ENCODE measurements at places on chromosomes 6 and 20.

DNA sequence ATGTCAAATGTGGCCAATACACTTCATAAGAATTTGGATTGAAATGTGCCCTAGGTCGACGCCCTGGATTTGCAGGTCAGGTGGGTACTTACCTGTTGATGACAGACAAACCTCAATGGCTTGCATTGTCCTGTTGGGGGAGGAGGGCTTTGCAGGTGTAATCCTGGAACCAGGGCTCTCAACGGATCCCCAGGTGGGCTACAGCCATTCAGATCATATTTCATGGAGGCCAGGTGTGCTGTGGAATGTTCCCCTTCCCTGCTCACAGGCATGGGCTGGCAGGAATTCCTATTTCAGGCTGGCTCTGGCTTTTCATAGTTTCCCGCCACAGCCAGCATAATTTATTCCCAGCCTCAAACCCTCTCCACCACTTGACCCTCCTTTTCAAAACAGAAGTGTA is 254.7 kb downstream of the SMOC2 start:
- no peak for DNase-seq

- DNase-seq: no peak
These were observed 138.1 kb upstream of the MARCKS start for GRCh38 chr6:113719064-113719463.

DNA sequence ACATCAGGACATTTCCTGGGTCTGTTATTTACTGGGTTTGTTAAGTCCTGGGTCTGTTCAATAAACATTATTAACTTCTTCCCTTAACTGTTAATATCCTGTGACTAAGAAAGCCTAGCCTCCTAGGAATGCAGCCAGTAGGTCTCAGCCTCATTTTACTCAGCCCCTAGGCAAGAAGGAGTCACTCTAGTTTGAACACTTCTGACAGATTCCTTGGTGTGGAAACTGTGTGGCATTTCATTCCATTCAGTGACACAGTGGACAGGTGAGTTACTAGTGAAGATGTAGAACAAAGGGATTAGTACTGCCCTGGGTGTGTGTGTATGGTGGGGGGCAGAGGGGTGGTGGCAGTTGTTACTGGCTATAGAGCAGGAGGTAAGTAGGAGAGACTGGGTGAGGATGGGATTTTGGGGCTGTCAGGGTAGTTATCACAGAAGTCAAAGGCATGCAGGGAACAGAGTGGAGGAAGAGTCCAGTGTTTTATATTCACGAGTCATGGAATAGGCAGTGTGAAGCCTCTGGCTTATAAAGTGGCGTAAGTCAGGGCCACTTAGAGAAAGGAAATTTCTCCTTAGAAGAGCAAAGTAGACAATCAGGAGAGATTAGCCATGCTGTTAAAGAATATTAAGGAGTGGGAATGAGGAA is 28.4 kb downstream of the RNF182 start:
- DNase-seq: no peak

DNA sequence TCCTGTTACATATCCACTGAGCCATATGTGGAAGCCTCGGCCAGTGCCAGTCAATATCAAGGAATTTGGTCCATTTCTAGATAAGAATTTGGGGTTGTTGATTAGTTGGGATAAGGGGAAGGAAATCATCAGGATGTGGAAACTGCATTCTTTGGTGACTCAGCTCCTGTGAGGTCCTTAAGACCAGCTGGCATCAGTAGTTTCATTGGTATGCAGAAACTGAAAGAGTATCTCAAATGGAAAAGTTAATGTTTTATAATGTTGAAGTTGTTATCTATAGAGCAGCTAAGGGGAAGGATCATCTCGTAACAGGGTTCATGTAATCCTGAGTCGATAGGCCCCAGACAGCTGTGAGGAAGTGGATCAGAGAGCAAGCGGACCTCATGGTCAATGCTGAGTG is 87.9 kb upstream of the PRND start:
- no peak for DNase-seq

GRCh38 chr20:58713801-58714339 is 21.3 kb downstream of the NPEPL1 start:
- no peak for DNase-seq

DNA sequence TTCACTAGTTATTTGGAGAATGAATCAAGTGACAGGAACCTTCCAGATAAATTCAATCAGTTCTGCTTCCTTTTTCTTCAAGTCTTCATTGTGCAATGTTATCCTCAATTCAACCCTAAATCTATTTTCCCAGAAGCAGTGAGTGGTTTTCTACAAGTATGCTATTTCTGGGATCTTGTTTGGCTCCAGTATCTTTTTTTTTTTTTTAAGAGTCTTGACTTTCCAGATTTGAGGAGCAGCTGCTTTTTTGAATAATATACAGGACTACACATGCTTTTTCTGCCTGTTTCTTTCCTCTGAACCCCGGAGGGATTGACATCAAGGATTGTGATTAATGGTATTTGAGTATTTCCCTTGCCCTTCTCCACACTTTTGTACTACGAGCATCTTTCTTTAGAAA is 339.2 kb upstream of the JAG1 start:
- DNase-seq: no peak

DNA sequence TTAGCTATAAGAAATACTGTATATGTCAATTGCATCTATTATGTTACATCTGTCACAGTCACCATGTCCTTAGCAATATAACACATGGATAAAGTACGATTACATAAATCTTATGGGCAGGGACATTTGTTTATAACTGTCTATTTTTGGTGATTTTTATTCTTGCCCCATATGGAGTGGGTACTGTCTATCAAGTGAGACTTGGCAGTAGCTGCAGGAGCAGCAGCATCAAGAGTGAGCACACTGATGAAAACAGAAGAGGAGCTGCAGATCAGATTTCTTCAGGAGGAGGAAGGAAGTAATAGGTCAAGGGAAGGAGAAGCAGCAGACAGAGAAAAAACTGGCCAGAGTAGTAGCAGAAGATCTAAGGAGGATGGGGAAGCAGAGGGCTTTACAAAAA is 516.7 kb downstream of the C6orf118 start:
- DNase-seq: no peak

DNA sequence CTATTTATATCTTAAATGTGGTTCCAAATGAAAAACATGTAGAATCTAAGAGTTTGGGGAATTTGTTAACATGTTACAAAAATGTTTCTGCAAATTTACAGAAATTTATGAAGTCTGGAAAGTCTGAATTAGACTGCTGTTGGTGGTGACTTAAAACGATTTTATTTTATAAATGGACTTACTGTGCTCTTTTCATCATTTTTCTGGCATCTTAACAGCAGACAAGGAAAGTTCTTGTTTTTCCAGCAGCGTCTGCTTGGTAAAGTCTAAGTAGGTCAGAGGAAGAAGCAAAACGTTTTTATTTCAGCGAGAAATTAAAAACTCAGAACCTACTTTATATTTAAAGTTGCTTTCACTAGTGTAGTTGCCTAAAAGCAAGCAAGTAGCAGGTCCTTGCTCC is 48.6 kb upstream of the COL9A1 start:
- no peak for DNase-seq

- DNase-seq: no peak
These were observed 81.4 kb upstream of the TCF21 start for GRCh38 chr6:133807501-133807900.

GRCh38 chr6:84774985-84775284 is 10.5 kb upstream of the TBX18 start:
- DNase-seq: no peak

- DNase-seq: no peak
These were observed 4.1 kb upstream of the PHACTR2 start for GRCh38 chr6:143673669-143674068.

- no peak for DNase-seq
These were observed 8.0 kb upstream of the RAET1E start for GRCh38 chr6:149905911-149906371.

- DNase-seq: no peak
These were observed 77.7 kb downstream of the TMEM170B start for GRCh38 chr6:11615214-11615602.

- DNase-seq: no peak
These were observed at the start of gene HLA-DPA1 for GRCh38 chr6:33073431-33073871. TSS of gene HLA-DPA1 (minus strand) at chr6:33073649.

DNA sequence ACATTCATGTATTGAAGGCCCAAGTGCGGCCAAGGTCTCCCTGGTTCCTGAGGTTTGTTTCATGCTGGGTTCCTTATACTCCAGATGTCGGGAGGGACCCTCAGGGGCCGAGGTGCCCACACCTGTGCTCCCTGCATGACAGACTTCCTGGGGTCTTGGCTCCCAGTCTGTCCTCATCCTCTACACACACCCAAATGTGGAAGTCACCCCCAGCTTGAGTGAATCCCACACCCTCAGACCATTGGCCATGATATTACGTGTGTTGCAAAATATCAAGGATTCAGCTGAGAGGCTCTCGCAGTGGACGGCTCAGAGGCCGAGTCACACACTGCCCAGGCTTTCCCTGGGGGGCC is 82.2 kb upstream of the DUSP22 start:
- no peak for DNase-seq

DNA sequence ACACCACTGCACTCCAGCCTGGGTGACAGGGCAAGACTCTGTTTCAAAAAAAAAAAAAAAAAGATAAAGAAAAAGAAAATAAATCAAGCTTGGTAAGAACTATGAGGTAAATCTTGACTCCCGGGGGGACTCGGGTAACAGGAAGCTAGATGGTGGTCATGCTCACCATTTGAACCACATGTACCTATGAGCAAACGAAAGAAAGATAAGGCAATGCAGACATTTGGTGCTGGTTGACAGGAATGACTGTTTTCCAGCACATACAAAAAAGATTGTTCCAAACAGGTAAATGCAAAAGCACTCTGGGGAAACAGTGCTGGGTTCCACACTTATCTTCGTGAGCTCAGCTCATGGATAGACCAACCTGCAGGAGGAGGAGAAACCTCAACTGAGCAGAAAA is 22.8 kb upstream of the PTPN1 start:
- no peak for DNase-seq

DNA sequence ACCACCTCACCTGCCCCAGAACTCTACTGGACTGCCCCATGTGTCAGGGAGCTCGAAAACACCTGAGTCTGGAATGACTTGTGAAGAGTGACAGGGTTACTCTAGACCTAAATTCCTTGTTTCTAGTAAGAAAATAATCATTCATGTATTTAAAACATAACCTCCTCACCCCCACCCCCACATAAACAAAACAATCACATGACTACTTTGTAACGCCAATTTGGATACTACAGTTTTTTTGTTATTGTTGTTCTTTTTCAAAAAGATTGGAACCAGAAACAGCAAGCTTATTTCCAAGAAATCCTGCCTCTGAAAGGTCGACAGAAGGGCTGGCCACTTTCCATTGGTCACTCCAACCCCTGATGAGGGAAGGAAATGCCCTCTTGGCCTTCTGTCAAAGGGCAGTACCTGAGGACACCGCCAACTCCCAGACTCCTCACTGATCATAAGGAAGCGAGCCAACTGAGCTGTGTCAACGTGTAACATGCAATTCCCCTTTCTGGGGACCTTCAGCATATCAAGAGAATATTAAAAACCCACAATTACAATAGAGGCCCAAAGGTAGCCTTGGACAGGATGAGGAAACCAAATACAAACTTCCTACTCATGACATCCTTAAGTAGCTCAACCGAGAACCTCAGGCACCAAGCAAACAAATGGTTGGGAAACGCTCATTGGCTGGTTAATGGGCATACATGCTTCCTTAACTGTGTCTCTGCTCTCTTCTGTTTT is 2.6 kb downstream of the MCUR1 start:
- DNase-seq: no peak

GRCh38 chr20:40370800-40371199 is 318.2 kb downstream of the MAFB start:
- DNase-seq: no peak

- DNase-seq: no peak
These were observed 56.0 kb downstream of the TGM2 start for GRCh38 chr20:38108986-38109541.

- DNase-seq: no peak
These were observed 318.9 kb downstream of the HDGFL1 start for GRCh38 chr6:22888163-22888752.

DNA sequence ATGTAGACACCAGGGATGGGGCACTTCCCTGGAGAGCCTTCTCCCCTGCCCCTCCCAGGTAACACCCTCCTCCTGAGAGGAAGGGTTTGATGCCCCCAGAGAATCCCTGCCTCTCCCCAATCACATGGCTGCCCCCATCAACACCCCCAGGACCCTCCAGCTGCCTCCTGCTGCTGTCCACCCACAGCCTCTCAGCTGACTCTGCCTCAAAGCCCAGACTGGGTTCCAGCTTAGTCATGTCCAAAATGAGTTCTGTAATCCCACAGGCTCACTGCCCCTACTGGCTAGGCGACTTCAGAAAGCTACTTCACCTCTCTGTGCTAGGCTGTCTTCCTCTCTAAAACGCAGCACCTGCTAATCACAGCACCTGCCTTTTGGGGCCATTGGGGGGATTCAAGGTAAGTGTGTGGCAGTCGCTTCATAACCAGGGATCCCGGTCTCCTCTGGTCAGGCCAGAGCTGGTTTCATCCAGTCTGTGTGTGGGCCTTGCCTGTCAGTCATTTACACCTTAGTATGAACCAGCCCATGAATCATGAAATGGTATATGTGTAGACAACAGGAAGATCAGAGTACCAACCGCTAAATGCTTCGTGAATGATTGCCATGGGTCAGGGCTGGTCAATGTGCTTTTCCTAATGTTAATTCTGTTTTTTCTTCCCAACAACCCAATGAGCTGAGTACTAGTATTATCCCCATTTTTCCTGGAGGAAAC is 40.4 kb downstream of the TFEB start:
- DNase-seq: no peak

GRCh38 chr6:163695414-163695864 is 280.9 kb downstream of the QKI start:
- no peak for DNase-seq

DNA sequence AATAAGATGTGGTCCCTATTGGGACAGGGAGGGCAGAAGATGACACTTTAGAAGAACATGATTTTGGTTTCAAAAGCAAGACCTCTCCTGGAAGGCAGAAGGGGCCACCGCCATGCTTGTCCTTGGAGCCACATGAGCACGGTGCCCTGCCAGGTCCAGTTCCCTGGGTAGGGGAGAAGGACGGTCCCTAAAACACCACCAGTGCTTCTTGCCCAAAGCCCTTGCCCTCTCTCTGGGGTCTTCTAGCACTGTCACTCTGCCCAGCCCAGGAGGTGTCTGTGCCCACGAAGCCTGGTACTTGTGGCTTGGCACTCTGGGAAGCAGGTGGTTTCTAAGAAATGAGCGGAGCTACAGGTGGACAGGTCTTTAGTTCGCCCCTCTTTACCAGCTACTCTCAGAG is 46.0 kb downstream of the PLCG1 start:
- no peak for DNase-seq

DNA sequence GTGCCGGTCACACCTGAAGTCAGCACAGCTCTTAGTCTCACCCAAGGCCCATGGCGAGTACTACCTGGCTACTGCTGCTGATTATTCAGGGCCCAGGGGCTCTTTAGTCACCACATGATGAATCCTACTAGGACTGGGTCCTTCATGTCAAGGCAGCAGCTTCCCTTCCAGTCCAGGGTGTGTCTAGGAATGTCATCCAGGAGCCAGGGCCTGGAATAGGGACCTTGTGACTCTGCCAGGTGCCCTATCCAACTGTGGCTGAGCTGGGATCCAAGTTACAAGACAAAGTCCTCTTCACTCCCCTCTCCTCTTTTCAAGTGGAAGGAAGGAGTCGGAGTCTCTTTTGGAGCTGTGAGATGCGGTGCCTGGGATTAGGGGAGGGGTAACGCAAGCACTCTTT is 85.5 kb downstream of the CFAP61 start:
- DNase-seq: no peak

- no peak for DNase-seq
These were observed 240.9 kb upstream of the RREB1 start for GRCh38 chr6:6866656-6867403.

Data from stimulated activated CD8-positive, alpha-beta memory T cell treated with anti-CD3 and anti-CD28 coated beads, Interleukin-7, amount 100 ng/mL, for 24 hours (primary cell).